ENCODE measurements at places on chromosomes 4 and X. TPM values are rescaled to one million over a fixed set of nuclear protein-coding genes. Genes with fewer than 3 reads are reported as not detected.

The FATE1 gene
- not detected for total RNA-seq

The BTC gene
- total RNA-seq, result 8.3 TPM

The TMPRSS11B gene
- not detected for total RNA-seq

The FMR1 gene
- total RNA-seq, result 59.8 TPM

The SLC25A6 gene
- 391 TPM for total RNA-seq

The PARM1 gene
- total RNA-seq, result 134 TPM

The IDH3G gene
- total RNA-seq, result 57.0 TPM

The TMEM131L gene
- 12.1 TPM for total RNA-seq
